ENCODE measurements at places on chromosomes 5 and 9.

DNA sequence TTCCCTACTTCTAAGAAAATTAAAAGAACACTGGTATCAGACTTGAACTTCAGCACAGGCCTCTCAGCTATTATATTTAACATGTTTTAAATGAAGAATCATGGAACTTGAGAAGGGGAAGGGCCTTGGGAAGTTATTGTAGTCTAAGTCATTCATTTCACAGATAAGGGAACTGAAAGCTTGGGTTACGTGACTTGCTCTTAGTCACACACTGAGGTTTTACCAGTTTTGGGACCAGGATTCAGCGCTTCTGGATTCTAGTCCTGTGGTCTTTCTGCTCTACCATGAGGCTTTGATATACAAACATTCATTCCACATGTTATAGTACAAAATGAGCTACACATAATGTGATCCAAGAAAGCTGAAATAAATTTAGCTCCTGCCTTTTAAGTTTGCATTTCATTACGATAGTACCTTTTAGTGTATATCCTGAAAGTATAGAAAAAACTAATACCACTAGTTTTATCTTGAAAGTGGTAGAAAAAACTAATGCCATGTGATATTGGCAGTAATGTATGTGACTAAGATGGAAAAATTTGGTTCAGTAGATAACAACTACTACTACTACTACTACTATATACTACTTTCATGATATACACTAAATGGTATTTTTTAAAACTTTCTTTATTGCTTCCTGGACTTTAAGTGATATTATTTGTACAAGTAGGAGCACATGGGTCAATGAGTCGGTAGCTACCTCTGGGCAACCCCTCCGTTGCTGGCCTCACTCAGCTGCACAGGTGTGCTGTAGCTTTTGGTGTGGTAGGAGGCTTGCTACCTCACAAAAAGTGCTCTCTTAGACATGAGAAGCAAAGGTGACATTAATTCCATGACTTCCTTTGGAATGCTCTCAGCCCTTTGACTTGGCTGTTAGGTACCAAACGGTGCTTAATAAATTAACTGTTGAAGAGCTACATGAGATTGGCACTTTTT, 40.7 kb downstream of the F2RL2 start:
- no peak for DNase-seq

DNA sequence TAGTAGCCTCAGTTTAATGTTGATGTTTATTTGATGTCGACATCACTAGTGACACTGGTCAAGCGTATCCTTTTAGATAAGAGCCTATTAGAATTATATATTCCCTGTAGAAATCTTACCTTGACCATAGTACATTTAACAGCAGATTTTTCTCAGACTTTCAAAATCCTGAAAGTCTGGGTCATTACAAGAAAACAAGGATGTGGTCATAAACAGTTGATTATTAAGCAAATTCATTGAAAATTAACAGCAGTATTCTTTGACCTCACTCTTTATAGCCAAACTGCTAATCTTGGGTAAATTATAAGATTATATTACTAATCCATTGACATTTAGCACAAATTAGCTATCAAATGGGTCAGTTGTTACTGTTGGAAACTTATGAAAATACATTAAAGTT, 83.4 kb downstream of the GHR start:
- no peak for DNase-seq

DNA sequence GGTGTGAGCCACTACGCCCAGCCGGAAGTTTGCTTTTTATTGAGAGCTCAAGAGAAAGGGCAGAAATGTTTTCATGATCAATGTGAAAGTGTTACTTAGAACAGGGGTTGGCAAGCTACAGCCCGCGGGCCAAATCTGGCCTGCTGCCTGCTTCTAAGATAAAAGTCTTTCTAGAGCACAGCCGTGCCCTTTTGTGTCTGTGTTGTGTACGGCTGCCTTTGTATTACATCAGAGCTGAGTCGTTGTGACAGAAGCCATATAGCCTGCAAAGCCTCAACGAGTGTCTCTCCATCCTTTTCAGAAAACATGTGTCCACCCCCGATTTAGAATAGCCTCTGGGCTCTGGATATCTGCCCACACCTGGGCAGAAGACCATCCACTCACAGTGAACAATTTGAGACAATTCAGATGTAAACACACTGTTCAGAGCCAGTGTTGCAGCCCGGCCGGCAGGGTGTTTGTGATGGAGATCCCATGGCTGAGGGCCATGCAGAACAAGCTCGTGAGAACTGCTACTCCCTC, 28.8 kb downstream of the AK8 start:
- no peak for DNase-seq

DNA sequence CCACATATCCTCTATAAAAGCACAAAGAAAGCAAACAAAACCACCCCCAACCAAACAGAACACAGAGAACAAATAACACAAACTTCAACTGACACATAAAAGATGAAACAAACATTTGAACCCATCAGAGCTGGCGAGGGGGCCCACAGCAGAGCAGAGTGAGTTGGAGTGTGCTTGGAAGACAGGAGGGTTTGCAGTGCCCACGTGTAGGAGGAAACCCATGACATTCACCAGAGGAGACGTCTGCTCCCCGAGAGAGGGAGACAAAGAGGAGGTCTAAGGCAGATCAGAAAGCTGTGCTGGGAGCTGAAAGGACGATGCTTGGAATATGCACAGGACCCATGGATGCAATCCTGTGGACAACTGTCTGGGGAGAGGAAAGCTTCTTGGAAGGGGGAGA, 27.0 kb downstream of the MRPL36 start:
- DNase-seq: no peak

DNA sequence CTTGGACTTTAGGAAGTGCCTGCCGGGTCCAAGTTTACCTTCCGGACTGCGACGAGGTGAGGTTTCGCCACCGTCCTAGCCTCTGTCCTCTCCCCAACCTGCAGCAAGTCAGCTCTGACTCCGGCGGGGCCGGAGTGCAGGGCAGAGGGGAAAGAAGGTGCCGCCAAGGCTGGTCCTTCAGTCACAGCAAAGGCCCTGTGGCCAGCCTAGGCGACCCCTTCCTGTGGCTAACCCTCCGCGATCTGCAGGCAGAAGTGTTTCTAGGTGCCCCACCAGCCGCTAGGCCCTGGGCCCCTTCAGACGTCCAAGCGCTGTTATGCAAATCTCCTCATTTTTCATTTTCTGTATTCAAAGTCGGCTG, 11.1 kb upstream of the NKX2-5 start:
- DNase-seq: no peak

- DNase-seq: no peak
These were observed 38.2 kb upstream of the RPL26L1 start for GRCh38 chr5:172920995-172921394.

DNA sequence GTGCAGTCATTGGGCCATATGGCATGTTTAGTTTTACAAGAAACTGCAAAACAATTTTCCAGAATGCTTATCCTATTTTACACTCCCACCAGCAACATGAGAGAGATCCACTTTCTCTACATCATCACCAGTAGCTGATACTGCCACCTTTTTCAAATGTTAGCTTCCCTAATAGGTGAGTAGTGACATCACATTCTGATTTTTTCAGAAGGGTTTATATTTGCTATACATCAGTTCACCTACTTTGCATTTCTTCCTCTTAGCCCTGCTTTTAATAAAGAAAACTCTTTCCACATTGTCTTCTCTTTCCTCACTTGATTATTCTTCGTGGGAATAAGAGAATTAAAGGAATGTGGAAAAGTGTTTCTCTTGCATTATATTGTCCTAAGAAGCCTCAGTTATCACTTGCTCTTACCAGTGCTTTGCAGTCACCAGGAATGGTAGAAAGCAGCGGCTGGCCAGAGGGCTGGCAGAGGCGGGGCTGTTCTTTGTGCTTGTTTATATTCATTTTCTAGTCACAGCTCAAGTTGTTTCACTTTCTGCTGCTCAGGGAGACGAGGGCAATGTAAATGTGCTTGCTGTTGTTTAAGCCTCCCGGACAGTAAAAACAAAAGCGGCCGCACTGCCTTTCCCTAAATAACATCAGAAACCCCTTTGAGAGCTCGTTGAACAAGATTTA, 164.8 kb downstream of the HSD17B3 start:
- no peak for DNase-seq

GRCh38 chr5:136820848-136821247, 455.5 kb upstream of the TRPC7 start:
- DNase-seq: no peak

- no peak for DNase-seq
These were observed 343.6 kb downstream of the SPATA31D1 start for GRCh38 chr9:82332018-82332773.

GRCh38 chr5:6448141-6448491, 543 bp upstream of the UBE2QL1 start:
- no peak for DNase-seq

GRCh38 chr5:16841416-16841815, 94.7 kb downstream of the MYO10 start:
- DNase-seq: no peak

DNA sequence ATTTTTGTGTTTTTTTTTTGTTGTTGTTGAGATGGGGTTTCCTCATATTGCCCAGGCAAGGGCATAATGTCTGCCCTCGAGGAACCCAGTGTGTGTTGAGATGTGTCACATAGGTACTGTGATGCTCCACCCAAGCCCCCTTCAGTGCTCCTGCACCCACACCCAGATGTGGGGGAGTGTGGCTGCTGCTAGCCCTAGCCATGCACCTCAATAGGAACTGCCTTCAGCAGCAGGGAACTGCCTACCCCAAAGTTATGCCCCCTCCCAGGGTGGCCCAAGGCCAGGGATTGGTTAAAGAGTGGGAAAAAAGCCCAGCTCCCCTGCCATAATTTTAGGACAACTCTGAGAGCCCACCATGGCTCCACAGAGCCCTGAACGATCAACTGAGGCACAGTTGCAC, 33.3 kb upstream of the EPB41L4B start:
- DNase-seq: no peak

- no peak for DNase-seq
These were observed 141.0 kb downstream of the GABBR2 start for GRCh38 chr9:98567540-98568233.

DNA sequence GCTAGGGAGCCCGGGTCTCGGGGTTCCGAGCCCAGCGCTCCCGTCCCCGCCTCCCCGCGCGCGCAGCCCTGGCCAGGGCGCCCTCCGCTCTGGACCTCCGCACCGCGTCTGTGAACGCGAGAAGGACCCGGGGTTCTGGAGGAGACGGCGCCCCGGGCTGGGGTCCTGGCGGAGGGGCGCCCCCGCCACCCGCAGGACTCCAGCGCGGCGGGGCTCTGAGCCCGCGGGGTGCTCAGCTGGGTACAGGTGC, 431 bp downstream of the TMOD1 start:
- DNase-seq: no peak

GRCh38 chr9:14433351-14434157, 119.6 kb upstream of the NFIB start:
- no peak for DNase-seq

GRCh38 chr5:135308245-135308644, 90.8 kb downstream of the MACROH2A1 start:
- DNase-seq: no peak

DNA sequence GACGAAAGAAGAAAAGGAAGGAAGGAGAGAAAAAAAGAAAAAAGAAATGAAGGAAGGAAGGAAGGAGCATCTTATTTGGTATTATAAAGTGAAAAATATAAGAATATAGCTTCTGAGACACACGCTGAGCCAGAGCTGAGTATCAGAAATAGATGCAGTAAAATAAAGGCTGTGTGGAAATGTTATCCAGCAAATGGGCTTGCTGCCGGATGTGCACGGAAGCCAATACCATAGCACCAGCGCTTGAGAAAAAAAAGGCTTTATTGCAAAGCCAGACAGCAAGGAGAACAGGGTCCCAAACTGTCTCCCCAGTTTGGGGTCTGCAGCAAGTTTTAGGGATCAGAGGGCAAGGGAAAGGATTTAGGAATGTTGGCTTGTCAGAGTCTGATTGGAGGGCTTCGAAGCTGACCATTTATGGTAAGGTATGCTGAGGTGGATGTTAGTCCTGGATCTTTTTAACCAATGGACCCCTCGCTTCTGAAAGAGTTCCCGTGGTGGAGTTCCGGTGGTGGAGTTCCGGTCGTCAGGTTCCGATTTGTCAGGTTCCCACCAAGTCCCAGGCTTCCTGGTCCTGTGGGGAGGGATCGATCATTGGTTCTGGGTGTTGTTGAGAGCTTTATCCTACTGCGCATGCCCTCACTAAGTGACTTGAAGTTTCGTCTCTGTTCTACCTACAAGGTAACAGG, 70.4 kb downstream of the SFXN1 start:
- DNase-seq: no peak

GRCh38 chr5:59831326-59832010, 62.1 kb downstream of the PDE4D start:
- no peak for DNase-seq

DNA sequence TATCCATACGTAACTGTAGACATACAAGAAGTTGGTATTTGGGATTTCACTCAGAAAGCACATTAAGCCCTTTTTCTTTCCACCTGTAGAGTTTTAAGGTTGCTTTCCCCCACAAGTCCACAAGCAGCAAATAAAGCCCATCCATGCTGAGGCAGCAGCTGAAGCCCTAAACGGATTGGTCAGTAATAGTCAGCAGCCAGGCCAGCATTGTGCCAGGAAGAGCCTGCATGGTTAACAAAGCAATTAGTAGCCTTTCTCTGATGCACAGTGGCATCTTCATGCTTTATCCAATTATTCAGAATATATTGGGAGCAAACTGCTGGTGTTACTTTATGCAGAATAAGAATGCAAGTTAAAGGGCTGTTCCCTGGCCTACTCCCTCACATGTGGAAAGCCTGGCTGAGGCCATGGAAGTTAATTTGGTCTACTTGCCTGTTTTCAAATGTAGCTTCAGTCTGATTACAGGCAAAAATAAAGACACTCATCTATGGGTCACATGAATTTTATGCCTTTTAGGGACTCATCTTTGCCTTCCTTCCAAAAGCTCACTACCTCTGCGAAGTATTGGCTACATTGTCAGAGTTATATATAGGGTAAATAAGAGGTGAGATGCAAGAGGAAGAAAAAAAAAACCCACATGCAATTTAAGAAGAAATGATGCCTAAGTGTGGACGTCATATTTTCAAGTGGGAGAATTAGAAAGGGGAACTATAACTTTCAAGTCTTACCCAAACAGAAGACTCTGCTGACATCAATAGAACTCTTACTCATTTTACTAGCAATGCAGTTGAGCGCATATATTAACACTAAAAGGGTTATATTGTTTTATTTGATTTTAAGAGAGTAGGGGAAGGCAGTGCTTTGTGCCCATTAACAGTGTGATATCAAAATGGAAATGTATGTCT, 15.9 kb downstream of the EBF1 start:
- no peak for DNase-seq

DNA sequence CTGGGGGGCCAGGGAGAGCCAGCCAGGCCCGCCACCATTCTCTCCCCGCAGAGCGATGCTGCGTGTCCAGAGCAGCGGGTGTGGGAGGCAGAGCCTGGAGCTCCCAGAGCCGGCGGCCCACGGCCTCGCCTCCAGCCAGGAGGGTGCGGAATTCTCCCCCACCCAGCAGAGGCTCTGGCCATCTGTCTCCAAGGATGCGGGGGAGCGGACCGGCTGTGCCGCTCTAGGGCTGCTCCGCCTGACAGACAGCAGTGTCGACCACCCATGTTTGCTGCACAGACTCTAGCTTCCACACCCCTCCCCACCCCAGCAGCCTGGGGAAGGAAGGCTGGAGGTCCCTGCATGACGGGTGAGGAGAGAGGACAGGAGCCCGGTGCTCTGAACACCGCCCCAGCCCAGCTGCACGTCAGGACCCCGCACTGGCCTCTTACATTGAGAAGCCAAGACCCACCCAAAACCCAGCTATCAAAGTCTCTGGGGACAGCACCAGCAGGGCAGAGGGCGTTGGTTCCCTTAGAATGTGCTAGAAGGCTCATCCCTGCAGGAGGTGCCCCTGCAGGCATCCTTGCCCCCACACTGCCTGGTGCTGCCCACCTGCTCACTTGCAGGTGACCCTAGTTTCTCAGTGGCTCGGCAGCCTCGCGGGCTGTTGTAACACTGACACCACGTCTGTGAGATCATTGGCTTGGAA, 29.7 kb upstream of the FCN1 start:
- DNase-seq: no peak
